Effector memory CD8-positive, alpha-beta T cell (primary cell): ENCODE measurements at places on chromosomes 5 and 9.

- DNase-seq: no peak
Measured at GRCh38 chr5:94778732-94779131, 160.3 kb downstream of the SLF1 start.

DNA sequence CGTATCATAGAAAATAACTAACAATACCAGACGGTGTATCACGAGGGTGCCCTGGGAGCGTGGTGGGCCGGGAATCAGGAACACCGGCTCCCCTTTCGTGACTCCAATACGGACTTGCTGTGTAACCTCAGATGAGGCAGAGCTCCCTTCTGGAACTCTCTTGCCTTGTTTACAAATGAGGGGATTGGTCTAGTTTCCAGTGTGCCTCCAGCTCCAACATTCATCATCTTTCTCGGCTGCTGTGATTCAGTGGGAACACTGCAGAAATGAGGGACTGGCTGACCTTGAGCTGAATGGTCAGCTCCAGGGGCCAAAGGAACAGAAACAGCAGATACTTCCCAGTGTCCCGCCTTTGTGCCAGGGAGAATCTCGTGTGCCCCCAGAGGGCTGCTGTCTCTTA, 22.6 kb upstream of the TGFBI start:
- no peak for DNase-seq

- no peak for DNase-seq
Measured at GRCh38 chr9:107210775-107211174, 72.3 kb upstream of the RAD23B start.

- DNase-seq: no peak
Measured at GRCh38 chr5:157558041-157558595, 17.5 kb downstream of the ADAM19 start.

- DNase-seq: no peak
Measured at GRCh38 chr5:42984307-42984706, 55.8 kb downstream of the ANXA2R start.

GRCh38 chr5:19782566-19782965, 205.4 kb downstream of the CDH18 start:
- no peak for DNase-seq

- DNase-seq: no peak
Measured at GRCh38 chr5:5367739-5368138, 54.7 kb upstream of the ICE1 start.

- DNase-seq: no peak
Measured at GRCh38 chr5:155844542-155844941, 482.4 kb upstream of the SGCD start.

DNA sequence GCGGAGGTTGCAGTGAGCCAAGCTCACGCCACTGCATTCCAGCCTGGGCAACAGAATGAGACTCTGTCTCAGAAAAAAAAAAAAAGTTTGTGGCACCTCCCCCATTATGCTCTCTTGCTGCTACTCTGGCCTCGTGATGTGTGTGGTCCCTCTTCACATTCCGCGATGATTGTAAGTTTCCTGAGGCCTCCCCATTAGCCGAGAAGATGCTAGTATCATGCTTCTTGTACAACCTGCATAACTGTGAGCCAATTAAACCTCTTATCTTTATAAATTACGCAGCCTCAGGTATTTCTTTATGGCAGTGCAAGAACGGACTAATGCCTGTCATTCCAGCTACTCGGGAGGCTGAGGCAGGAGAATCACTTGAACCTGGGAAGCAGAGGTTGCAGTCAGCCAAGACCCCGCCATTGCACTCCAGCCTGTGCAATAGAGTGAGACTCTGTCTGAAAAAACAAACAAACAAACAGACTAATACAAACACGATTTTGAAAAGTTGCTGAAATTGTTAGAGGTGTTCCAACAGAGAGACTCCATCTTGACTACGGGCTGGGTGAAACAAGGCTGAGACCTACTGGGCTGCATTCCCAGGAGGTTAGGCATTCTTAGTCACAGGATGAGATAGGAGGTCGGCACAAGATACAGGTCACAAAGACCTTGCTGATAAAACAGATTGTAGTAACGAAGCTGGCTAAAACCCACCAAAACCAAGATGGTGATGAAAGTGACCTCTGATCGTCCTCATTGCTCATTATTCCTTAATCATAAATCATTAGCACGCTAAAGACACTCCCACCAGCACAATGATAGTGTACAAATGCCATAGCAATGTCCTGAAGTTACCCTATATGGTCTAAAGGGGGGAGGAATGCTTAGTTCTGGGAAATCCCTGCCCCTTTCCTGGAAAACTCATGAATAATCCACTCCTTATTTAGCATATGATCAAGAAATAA, 8.3 kb upstream of the AFF4 start:
- no peak for DNase-seq

- no peak for DNase-seq
Measured at GRCh38 chr9:128250839-128251731, 24.7 kb downstream of the GOLGA2 start.

DNA sequence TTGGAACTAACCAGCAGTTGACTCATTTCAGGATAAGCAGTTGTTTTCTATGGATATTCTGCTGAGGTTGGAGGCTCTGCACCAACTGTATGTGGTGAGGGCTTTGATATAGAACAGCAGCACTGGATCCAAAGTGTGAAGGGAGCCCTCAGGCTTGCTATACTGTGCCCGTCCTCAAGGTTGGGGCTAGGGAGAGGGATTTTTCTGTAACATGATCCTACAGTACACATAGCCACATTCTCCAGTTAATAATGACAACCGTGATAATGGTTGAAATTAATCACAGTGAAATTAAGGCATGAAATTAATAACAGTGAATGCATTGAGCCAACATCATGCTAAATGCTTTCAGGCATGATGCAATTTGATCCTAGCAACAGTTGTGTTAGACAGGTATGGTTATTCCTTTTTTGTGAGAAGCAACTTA, 36.7 kb downstream of the ARHGAP26 start:
- no peak for DNase-seq

GRCh38 chr5:179801304-179802206, 5.1 kb downstream of the MGAT4B start:
- peak; percentile 80 for DNase-seq

GRCh38 chr9:76162086-76162730, 232.0 kb downstream of the RFK start:
- no peak for DNase-seq

DNA sequence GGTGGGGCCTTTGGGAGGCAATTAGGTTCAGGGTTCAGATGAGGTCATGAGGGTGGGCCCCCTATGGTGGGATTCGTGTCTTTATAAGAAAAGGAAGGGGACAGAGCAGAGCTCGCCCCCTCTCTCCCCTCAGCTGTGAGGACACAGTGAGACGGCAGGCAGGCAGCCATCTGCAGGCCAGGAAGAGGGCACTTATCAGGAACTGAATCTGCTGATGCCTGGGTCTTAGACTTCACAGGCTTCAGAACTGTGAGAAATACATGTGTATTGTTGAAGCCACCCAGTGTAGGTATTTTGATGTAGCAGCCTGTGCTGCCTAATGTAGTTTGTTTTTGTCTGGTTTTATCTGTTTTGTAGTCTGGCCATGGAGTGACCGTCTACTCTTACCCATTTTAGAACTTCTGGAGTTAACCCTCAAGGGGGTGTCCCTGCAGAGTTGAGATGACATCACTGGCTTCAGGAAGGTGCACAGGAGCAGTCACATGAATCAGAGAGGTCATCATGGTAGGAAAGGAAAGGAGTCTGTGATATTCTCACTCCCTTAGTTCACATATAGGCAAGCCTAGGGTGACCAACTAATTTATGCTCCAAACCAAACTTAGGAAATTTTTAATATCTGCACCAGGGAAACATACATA, 71.0 kb downstream of the LRRC70 start:
- no peak for DNase-seq

GRCh38 chr9:125920402-125920801, 173.2 kb downstream of the PBX3 start:
- DNase-seq: no peak

DNA sequence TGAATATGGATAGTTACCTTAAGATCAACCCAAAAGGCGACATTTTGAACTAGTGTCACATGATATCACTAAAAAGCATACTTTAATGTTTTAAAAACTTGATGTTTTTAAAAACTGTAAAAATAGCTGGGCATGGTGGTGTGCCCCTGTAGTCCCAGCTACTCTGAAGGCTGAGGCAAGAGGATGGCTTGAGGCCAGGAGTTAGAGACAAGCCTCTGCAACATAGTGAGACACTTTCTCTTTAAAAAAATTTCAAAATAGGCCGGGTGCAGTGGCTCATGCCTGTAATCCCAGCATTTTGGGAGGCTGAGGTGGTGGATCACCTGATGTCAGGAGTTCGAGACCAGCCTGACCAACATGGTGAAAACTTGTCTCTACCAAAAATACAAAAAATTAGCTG, 129.5 kb downstream of the NPR3 start:
- DNase-seq: no peak

- no peak for DNase-seq
Measured at GRCh38 chr5:52868417-52868816, 80.7 kb downstream of the ITGA1 start.

DNA sequence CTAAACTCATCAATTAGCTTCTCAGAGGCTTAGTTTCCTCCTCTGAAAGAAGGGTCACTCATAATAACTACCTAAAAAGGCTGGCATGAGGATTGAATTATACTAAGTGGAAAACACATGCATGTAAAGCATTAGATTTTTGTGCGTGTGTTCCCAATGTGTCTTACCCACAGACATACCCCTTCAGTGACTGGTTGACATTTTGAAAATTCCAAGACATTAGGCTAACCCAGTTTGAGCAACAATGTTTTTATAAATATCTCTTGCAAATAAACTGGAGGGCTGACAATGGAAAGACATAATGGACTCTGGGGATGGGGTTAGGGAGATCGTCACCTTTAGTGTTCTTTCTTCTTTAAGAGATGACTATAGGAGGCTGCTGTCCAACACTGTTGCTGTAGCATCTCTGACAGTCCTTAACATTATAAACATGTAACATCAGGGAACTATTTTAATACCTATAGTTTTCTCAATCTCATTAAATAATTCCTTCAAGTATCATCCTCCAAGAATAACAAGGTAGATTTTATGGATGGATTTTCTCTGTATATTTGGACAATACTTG, 24.3 kb downstream of the HMHB1 start:
- DNase-seq: no peak
